ENCODE measurements at places on chromosomes 5 and 9.

DNA sequence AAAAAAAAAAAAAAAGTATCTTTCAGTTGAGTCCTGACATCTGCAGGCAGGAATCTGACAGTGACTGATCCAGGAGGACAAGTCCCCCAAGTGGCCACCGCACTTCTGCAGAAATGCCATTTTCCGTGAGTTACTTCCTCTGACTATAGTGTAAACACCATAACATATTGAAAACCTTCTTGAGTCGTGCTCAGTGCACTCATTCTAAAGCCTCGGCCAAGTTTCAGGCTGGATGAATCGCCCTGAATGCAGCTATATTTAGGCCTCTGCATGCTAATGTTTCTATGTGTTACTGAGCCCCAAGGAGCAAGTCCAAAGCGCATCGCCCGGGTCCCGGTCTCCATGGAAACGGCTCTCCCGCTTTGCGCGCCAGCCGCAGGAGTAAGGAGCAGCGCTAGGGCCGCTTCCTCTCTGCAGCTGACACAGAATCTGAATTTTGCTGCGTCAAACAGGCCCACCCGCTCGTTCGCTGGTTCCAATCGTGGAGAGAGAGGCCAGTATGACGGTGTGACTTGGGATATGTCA, 335.4 kb downstream of the MSX2 start:
- DNase-seq, result no peak

DNA sequence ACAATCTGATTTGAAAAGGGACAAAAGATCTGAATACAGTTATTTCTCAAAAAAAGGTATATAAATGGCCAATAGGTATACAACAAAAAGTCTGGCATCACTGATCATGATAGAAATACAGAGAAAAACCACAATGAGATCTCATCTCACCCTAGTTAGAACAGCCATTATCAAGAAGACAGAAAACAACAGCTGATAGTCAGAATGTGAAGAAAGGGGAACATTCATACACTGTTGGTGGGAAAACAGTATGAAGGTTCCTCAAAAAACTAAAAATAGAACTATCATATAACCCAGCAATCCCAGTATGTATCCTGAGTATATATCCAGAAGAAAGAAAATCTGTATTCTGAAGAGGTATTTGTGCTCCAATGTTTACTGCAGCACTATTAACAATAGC, 75.7 kb upstream of the OR2K2 start:
- DNase-seq, result no peak

DNA sequence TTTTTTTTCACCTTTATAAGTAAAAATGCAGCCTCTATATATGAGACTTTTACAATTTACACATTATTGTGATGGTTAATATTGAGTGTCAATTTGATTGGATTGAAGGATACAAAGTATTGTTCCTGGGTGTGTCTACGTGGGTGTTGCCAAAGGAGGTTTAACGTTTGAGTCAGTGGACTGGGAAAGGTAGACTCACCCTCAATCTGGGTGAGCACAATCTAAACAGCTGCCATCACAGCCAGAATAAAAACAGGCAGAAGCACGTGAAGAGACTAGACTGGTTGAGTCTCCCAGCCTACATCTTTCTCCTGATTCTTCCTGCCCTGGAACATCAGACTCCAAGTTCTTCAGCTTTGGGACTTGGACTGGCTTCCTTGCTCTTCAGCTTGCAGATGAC, 132.8 kb upstream of the DPYSL3 start:
- DNase-seq, result no peak

DNA sequence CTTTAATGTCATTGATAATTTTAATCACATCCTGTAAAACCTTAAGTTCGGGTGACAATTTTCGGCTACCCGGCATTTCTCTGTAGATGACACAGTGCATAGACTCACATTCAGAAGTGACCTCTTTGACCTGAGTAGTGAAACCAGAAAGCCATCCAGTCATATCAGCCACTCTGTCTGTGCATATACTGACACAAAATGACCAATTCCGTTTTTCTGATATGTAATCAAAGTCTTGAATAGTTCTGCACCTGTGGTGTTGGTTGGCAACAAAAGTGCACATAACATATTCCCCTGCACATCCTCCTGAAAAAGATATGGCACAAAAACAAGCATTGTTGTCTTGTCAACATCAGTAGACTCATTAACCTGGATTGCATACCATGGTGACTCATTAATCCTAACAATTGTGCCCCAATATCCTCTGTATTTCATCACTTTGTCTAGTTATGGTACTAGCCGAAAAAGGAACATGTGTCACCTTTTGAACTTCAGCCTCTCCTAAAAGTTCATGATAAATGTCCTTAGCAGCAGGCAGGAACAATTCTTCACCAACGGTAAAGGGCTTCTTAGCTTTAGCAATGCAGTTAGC, 4.6 kb upstream of the HNRNPA0 start:
- DNase-seq, result no peak

DNA sequence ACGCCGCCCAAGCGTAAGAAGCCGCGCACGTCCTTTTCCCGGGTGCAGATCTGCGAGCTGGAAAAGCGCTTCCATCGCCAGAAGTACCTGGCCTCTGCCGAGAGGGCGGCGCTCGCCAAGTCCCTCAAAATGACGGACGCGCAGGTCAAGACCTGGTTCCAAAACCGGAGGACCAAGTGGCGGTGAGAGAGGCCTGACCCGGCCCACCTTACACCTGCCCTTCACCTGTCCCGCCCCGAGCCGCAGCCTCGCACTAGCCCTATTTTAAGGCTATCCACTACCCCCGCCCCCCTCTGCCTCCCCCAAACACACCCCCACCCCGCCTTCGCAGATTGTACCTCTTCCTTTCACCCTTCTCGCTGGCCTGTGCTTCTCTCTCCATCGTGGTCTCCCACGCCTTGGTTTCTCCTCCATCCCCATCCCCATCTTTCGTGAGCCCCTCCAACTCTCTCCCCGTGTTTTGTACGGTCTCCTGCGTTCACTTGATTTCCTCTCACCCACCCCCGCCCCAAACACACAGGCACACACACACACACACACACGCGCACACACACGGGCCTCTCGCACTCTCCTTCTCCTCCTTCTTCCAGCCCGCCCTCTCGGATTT, 1.3 kb downstream of the TLX3 start:
- DNase-seq, result no peak

DNA sequence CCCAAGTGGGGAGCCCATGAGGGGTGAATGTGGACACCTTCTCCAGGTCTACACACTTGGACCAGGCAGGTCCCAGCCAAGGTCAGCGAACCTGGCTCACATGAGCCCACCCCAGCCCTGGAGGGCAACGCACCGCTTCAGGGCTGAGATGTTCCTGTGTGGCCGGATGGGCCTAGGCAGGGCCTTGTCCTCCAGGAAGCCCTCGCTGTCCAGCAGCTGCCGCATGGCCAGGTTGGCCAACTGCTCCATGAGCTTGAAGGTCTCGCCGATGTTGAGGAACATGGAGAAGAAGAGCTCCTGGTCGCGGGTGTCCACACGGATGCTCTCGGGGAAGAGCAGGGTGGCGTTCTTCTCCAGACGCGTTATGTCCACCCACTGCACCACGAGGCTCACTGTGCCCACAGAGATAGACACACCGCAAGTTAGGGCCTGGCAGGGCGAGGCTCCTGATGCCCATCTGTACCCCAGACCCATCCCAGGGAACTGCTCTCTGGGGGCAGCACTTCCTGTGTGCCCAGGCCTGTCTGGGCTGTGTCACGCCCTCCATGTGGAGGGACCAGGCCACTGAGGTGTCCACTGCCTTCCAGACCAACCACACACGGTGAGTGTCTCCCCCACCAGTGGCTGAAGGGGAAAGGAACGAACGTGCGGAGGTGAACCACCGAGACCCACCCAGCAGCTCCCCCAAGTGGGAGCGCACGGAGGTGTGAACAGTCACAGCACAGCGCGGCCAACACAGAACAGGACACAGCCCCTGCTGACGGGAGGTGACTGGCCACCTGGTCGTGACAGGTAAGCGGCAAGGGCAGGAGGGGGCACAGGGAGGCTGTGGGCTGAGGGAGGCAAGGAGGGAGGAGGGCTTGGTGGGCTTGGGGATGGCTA, 14.4 kb downstream of the TBC1D9B start:
- no peak for DNase-seq

DNA sequence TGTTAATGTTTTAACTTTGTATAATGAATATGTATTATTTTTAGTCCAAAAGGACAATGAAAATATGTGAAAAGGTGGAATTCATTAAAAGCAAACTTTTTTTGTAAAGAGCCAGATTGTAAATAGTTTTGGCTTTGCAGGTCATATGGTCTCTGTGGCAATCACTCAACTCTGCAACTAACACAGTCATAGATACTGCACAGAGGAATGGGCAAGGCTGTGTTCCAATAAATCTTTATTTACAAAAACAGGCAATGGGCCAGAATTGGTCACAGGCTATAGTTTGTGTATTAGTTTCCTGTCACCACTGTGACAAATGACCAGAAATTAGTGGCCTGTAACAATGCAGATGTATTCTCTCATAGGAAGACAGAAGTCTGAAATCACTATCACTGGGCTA, 125.4 kb upstream of the PTCH1 start:
- DNase-seq, result no peak

- DNase-seq, result no peak
Observed at GRCh38 chr5:1807451-1808185, 6.4 kb downstream of the NDUFS6 start.

- DNase-seq, result no peak
Observed at GRCh38 chr5:94094793-94095441, 353.5 kb upstream of the POU5F2 start.

DNA sequence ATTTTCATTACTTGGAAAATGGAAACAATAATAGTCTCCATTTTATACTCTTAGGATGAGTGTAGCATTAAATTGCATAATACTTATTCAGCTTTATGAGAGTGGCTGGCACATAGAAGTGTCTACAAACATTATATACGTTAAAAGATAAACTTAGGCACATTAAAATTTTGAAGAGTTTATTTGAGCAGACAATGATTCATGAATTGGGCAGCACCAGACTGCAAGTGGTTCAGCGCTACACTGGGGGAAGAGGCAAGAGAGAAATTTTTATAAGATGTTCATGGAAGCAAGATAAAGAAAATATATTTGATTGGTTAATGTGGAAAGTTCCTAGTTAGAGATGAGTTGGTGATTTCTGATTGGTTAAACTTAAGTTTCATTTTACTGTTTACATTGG, 243.7 kb downstream of the RASEF start:
- DNase-seq, result no peak

DNA sequence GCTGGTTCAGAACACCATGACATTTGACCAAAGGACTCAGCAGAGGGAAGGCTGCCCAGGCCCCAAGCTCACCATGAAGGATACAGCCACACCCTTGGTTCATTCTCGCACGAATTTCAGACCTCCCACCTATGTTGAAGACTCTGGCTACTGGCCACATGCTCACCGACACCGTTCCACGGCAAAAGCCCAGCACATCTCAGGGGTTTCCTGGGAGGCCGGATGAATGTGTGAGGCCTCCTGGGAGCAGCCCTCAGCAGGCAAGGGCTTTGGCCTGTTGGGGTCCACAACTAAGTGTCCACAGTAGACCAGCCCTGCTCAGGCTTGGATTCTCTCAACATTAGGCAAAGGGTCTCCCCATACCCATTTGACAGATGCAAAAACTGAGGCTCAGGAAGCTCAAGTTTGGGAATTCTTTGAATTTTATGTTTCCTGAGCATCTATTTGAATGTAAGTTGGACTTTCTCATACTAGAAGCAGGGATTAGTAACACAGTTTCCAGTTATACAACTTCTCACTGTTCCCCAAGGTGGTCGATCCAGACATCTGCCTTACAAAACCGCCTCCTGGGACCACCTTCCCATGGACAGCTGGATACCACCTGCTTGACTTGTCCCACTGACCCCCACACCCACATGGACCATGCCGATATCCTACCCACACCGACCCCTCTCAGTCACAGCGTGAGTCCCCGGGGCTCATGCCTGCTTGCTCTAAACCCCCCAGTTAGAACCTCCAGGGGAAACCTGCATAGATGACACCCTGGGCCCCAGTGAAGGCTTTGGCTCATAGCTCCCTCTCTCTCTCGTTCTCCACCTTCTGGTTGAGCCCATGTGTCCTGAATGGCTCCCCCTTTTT, 27.9 kb downstream of the CCT5 start:
- DNase-seq, result no peak

- no peak for DNase-seq
Observed at GRCh38 chr9:17970277-17970676, 391.4 kb downstream of the SH3GL2 start.

- no peak for DNase-seq
Observed at GRCh38 chr9:97136421-97136820, 97.5 kb upstream of the CTSV start.

- no peak for DNase-seq
Observed at GRCh38 chr9:14219850-14220249, 94.1 kb downstream of the NFIB start.

GRCh38 chr9:130078547-130078946, 24.8 kb downstream of the GPR107 start:
- DNase-seq, result no peak

- no peak for DNase-seq
Observed at GRCh38 chr9:101650142-101650541, 55.4 kb upstream of the PPP3R2 start.

- DNase-seq, result no peak
Observed at GRCh38 chr9:13942695-13943094, 371.2 kb downstream of the NFIB start.

GRCh38 chr5:65161655-65162054, 320.1 kb downstream of the ADAMTS6 start:
- no peak for DNase-seq

DNA sequence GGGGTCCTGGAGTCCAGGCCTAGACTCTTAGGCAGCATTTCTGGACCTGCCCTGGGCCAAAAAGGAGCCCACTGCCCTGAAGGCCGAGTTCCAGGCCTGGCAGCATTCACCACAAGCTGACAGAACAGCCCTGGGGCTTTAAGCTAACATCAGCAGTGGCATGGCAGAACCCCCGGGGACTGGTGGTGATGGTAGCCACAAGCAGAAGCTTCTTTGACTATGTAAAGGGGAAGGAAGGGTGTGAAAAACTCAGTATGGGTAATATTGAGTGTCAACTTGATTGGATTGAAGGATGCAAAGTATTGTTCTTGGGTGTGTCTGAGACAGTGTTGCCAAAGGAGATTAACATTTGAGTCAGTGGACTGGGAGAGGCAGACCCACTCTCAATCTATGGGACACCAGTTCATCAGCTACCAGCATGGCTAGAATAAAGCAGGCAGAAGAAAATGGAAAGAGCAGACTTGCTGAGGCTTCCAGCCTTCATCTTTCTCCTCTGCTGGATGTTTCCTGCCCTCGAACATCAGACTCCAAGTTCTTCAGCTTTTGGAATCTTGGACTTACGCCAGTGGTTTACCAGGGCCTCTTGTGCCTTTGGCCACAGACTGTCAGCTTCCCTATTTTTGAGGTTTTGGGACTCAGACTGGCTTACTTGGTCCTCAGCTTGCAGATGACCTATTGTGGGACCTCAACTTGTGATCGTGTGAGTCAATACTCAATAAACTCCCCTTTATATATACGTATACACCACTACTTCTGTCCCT, 661.0 kb upstream of the C9orf72 start:
- DNase-seq, result no peak

DNA sequence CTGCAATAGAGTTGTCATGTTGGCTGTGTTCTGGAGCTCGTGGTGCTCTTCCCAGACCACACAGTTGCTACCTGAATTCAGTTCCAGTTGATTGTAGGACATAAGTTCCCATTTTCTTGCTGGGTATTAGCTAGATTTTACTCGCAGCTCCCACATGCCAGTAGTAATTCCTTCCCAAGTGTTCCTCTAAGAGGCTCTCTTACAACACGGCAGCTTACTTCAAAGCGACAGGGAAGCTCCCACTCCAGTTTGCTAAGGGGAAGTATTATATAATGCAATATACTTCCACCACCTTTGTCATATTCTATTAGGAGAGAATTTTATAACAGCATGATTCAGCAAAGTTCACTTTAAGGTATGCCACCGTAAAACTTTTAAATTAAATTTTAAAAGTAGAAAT, 623.0 kb downstream of the SLCO4C1 start:
- DNase-seq, result no peak

Measured in NCI-H446 treated with DMSO at 0.1 percent for 48 hours (cell line).